ENCODE measurements at places on chromosomes 12 and 14. TPM values are rescaled to one million over a fixed set of nuclear protein-coding genes. Genes with fewer than 3 reads are reported as not detected.

BDKRB2 gene
- 1.9 TPM for total RNA-seq

FIGNL2 gene
- 0.27 TPM for total RNA-seq

GLT8D2 gene
- 0.21 TPM for total RNA-seq

LMO3 gene
- not detected for total RNA-seq

P2RX2 gene
- not detected for total RNA-seq

RNASE2 gene
- total RNA-seq = not detected

C12orf60 gene
- 1.7 TPM for total RNA-seq

C12orf54 gene
- total RNA-seq = not detected

ABCD2 gene
- not detected for total RNA-seq

CLEC4C gene
- not detected for total RNA-seq

WDR89 gene
- total RNA-seq = 9.4 TPM
